ENCODE measurements at places on chromosomes 2 and 18.

DNA sequence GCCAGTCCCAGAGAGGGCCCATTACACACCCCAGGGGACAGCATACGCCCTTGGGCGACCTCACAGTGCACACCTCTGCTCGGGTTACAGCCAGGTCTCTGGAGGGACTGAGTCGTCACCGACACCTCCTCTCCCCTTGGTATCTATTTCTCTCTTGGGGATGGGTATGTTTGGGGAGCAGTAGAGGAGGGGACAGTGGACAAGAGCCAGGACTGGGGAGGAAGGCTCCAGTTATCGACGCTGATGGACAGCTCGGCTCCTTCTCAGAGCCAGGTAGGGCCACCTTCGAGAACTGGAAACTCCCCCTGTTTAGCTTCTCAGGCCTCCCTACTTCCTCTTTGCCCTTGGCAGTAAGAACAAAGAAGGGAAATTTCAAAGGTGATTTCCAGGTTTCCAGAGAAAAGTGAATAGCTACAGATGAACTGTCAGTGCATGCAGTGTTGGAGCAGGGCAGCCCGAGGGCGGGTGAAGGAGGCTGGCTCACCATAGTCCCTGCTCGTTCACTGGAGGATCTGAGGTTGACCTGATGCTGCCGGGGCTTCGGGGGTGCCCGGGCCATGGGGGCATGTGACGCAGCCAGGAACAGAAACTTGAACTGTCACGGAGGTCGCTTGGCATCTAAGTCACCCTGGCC lies 4.4 kb upstream of the SEMA4C start:
- DNase-seq, result no peak

- DNase-seq, result peak; percentile 42
Observed at GRCh38 chr2:197356136-197356535, 45.6 kb upstream of the ANKRD44 start.

GRCh38 chr2:208360259-208361076 lies 46.1 kb upstream of the PTH2R start:
- DNase-seq, result no peak

- no peak for DNase-seq
Observed at GRCh38 chr2:70501728-70502127, 51.9 kb downstream of the TGFA start.

- DNase-seq, result peak; percentile 43
Observed at GRCh38 chr18:33901894-33902512, 322.7 kb downstream of the NOL4 start.

- DNase-seq, result no peak
Observed at GRCh38 chr2:216863946-216864345, 4.1 kb upstream of the TNP1 start.

DNA sequence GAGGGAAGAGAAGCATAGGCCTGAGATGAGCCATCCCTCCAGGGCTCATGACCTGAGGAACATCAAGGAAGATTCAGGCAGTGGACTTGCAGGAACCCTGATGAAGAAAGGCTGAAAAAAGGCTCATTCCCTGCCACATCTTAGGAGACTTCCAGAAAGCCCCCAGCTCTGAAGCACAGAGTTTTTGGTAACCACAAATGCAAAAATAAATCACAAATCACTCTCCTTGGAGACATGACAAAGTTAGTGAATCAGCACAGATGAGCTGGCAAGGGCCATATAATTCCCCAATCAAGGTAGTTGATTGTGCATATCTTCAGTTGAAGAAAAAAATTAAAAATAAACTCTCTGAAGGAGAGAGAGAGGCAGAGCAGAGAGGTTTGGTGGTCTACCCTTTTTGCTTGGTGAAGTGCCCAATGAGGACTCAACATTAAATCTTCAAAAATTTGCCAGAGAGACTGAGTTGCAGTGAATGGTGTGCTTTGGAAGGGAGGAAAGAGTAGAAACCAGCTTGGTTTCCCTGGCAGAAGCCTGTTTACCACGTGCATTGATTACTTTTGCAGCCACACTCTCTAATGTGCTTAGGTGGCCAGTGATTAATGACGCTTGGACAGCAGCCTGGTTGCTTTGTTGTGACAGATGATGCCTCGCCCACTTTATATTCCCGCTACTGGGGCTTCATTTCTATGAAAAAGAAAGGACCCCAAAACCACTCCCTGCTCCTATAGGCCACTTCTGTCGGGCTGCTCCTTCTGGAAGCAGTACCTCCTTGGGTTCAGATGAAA lies 257.4 kb upstream of the SLC14A2 start:
- DNase-seq, result no peak

DNA sequence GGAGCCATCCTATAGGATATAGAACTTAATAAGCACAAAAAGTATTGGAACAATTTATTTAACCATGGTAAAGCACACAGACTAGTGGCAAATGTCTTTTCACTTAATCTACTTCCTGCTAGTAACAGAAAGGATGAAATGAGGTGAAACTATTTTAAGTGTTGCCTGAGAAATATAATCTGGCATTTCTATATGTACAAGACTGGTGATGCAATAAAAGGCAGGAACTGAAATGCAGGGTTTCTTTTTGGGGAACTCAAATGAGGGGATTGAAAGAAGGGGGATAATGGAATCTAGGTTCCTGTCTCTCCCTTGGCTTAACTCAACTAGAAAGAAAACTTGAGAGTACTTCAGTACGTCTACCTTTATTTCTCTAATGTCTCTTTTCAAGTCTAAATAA lies 122.3 kb downstream of the MEMO1 start:
- no peak for DNase-seq

- DNase-seq, result no peak
Observed at GRCh38 chr2:32534831-32535230, 93.0 kb upstream of the TTC27 start.

- no peak for DNase-seq
Observed at GRCh38 chr2:164560902-164561301, 60.4 kb downstream of the GRB14 start.

DNA sequence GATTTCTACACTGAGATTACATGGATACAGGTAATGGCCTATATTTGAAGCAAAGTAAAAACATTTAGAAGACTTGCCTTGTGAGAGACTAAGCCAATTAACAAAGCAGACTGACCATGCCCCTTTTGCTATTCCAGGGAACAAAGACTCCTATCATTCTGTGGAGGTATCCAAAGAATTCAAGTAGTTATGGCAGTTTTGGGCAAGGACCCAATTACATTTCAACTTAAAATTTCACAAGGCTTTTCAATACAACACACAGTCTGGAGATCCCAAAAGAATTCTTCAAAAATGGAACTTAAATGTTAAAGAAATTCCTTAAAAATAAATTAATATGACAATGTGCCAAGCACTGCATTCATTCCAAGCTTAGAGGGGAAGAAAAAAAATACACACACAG lies 109.2 kb upstream of the CHRNA1 start:
- DNase-seq, result no peak

DNA sequence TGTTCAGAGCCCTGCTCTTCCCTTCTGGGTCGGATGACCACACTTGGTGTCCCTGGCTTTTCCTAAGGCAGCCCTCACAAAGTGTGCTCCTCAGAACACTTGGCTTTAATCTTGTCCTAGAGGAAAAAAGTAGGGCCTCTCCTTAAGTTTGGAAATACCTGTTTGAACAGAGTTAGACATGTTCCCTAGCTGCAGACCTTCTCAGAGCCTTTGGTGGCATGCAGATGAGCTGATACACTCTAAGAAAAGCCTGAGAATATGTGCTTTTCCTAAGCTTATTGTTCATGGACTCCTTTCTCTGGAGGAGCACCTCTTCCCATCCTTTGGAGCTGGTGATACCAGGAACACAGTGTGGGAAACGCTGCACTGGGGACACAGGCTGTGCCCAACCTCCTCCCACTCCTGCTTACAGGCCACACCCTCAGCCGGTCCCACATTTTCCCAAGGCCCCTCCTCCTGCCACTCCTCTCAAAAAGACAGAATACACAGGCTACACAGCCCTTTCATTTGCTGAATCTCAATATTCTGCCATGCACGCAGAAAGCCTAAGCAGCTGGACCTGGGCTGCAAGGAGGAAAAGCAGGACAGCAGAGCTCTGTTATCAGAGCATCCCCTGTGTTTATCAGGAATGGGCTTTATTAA lies 443.6 kb downstream of the NBAS start:
- DNase-seq, result no peak

GRCh38 chr2:157822993-157823392 lies 53.1 kb downstream of the ACVR1 start:
- DNase-seq, result no peak

DNA sequence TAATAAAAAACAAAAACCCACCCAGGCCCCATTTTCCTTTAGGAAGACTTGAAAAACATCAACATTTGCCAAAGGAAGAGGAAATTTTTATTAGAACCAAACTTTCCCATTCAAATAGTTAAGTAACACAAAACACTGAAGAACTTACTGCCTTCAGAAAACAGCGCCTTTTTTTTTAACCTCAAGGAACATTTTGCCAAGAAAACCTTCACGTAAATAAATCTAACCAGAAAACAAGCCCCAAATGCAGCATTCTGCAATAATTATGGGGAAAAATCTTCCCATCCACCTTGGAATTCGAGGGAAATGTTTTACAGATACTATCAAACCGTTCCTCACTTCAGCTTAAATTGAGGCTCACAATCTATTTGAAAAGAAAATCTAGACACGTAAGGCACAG lies 56.4 kb downstream of the ACVR1 start:
- no peak for DNase-seq

GRCh38 chr2:227616631-227617030 lies 667 bp upstream of the SCYGR4 start:
- DNase-seq, result no peak

DNA sequence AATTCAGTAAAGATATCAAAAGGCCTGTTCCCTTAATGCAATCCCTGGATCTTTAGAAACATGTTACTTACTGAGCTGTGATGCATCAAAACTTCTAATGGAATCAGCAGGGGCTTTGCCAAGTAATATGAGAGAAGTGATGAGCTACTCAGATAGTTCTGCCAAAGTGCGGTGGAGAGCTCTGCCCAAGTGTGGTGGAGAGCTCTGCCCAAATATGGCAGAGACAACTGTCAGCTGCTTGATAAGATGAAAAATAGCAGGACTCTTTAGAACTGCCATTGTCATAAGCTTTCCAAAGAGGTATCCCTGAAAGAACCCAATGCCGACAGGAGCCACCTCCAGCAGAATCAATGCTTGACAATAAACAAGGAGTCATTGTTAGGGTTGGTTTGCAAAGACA lies 167.9 kb upstream of the SLC39A10 start:
- DNase-seq, result no peak

GRCh38 chr2:201730651-201731285 lies 32.3 kb upstream of the MPP4 start:
- no peak for DNase-seq
